ENCODE measurements at places on chromosomes 7 and 10.

- DNase-seq, result no peak
These were observed 611.5 kb upstream of the DPP6 start for GRCh38 chr7:153440715-153441114.

DNA sequence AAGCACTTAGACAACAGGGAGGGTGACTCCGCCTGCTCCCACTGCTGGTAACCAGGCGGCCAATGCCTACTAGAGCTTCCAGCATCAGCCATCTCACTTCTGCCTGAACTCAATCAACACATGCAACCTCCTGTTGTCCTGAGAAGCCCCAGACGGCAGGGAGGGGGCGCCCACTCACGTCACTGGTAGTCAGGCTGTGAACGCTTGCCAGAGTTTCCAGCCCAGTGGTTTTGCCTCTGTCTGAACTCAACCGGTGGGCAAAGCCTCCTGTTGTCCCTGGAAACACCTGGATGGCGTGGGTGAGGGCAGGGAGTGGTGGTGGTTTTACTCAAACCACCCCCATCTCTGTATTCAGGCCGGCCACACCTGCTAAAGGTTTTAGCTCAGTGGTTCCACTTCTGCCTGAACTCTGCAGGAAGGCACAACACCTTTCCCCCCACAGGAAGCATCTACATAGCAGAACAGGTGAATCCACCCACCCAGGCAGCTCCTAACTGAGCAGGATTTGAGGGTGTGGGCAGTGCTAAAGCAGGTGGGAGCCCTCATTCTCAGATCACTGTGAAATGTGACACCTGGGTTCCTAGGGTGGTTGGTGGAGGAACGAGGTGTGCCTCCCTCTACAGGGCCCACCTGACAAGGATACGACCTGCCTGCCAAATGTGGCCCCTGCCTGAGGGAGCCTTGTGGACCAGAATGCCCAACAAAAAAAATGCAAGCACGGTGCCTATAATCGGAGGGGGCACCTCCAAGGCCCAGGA, 563.0 kb upstream of the SEMA3D start:
- no peak for DNase-seq

GRCh38 chr7:55588379-55588699, 16.0 kb upstream of the VOPP1 start:
- no peak for DNase-seq

GRCh38 chr10:14466257-14466656, 135.5 kb upstream of the FRMD4A start:
- no peak for DNase-seq

DNA sequence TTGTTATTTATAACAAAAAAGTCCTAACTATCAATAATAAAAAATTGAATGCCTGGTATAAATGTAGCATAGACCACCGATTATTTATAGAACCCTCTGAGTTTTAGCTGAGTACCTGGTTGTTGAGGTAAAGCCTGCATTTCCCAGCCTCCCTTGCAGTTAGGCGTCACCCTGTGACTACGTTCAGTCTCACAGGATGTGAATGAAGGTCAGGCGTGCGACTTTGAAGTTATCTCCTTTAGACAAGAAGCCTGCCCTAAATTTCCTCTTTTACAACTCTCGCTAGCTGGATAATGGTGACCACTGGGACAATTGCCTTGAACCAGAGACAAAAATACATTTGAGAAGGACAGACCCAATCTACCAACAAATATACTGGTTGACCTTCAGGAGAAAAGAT, 67.5 kb upstream of the TES start:
- DNase-seq, result no peak

GRCh38 chr7:41465571-41465970, 237.3 kb downstream of the INHBA start:
- no peak for DNase-seq

DNA sequence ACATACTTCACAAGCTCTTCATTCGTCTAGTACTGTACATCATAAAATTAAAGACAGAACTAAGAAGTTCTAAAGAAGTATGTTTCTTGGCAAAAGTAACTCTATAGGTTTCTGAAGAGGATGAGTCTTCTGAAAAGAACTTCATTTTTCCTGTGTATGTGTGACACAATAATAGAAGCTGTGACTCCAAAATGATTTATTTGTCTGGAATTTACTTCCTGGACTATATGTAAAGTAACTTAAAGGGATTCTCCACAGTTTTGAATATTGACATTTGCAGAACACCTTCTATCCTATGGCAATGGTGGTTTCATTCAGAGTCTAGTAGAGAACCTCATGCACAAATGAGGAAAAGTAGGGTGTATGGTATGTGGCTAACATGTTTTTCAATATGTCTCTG, 19.8 kb upstream of the CLDN12 start:
- no peak for DNase-seq

GRCh38 chr7:3892686-3893085, 591.6 kb downstream of the SDK1 start:
- no peak for DNase-seq

- no peak for DNase-seq
These were observed 117.4 kb downstream of the MTPAP start for GRCh38 chr10:30231709-30232108.

All from pons (tissue), 1 donor.